ENCODE measurements at places on chromosomes 13 and 19.

GRCh38 chr13:30615866-30616541 lies 1.7 kb upstream of the USPL1 start:
- DNase-seq, result no peak

- DNase-seq, result no peak
These were observed 2.3 kb upstream of the ILF3 start for GRCh38 chr19:10651851-10652250.

DNA sequence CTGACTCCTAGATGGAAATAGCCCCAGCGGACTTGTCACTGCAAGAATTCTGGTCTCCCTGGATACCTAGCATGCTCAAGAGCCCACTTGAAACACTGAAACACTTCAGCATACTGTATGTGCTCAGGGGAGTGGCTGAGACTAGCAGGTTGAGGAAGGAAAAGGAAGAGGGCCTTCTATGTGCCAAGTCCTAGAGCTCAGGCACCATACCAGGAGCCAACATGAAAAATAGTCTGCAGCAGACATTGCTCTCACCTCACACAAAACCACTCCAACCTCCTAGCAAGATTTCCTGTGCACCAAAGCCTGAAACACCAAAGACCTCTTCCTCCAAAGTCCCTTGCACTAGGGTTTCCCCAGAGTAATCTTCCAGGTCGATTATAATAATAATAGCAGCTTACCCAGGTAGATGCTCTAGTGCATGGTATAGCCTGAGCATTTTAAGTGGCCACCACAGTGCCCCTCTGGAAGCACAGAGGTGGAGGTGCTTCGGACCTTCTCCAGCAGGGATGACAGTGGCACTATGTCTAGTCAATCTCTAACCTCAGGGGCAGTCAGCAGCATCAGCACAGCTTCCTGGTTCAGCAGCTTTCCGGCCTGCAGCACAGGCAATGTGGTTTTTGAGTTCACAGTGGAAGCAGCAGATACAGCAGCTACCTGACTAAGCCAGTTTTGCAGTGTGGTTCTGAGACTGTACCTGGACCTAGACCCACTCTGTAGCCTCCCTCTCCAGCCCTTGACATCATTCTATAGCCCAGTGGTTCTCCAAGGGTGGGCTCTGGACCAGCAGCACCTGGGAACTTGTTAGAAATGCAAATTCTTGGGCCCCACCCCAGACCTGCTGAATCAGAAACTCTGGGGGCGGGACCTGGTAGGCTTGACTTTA lies 45.6 kb upstream of the UBE2L5 start:
- DNase-seq, result no peak

- peak; percentile 74 for DNase-seq
These were observed 7.2 kb downstream of the AXL start for GRCh38 chr19:41226053-41226873.

DNA sequence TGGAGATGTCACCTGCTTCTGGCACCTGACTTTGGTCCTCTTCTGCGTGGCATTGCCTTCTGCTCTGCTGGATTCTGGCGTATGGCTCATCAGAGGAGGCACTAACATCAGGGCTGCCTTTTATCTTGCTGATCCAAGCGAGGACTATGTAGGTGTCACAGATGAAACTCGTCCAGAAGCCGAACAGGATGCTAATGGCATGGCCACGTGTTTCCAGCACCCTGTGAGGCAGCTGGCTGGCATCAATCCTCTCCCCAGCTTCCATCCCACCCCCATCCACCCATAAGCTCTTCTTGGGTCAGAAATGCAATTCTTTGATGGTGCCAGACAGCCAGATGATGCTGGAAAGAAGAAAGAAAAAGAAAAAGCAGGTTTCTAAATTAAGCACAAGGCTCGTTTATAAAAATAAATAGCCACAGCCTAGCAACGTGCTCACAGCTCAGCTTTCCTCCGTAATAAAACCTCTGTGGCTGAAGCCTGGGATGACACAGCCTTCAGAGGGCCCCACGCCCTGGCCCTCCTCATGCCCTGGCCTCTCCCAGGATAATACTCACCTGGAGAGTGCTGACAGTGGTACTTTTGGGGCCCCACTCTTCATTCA lies 212.9 kb upstream of the SERP2 start:
- DNase-seq, result no peak

DNA sequence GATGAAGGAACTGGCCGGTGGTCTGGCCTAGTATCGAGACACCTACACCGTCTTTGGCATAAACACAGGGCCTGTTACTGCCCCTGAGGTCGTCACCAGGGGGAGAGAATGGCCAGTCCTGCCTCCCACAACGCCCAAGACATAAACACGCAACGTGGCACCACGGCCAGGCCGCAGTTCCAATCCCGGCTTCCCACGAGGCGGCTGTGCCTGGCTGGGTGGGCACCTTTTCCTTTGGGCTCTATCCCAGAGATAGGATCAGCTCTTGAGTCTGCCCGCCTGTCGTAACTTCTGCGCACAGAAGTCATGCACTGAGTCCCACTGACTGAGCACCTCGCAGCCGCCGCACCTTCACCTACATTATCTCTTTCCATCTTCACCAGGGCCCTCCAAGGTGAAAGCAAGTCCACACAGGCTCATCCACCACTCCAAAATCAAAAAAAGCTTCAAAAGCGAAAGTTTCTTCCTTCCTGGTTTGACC lies 1.1 kb downstream of the MIER2 start:
- peak; percentile 52 for DNase-seq

GRCh38 chr13:112700291-112701060 lies 10.6 kb downstream of the ATP11A start:
- DNase-seq, result no peak

DNA sequence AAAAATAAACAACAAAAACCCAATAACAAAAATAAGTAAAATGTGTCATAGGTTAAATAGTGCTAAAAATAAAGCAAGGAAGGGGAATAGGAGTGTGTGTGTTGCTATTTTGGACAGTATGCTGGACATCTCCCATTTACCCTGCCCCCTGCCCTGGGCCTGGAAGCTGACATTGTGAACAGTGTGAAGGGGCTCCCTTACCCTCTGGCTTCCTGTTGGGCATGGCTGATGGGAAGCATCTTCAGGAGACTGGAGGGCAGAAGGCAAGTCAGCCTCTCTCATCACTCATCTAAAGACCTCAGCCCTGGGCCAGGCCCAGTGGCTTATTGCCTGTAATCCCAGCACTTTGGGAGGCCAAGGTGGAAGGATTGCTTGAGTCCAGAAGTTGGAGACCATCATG lies 26.7 kb downstream of the KCTD15 start:
- DNase-seq, result peak; percentile 3

- DNase-seq, result no peak
These were observed 225.8 kb upstream of the IRS2 start for GRCh38 chr13:110012102-110012739.

DNA sequence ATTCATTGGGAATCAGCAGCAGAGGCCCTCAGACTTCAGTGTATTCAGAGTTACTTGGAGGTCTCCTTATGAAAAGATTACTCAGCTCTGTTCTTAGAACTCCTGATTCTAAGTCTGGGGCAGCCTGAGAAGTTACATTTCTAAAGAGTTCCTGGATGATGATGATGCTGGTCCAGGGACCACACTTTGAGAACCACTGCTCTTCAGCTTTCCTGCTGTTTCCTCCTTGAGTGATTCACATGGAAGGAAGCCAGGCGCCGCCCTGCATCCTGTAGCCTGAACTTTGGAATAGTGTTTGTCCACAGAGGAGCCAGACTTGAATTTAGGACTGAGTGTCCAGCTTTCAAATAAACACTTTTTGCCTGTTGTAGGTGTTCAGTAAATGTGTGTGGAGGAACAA lies 2.9 kb downstream of the CEBPG start:
- peak; percentile 88 for DNase-seq

DNA sequence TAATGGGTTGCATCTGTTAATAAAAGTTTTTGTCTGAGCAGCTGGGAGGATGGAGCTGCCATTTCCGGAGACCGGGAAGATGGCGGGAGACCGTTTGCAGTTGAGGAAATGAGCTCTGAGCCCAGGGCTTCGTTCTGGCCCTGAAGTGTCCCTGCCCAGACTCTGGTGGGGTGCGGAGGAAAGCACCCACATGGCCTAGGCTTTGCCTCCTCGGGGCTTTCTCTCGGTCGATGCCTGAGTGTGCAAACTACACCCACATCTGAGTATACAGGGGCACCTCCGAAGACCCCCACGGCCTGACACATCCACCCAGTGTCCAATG lies 15.6 kb upstream of the NANOS3 start:
- DNase-seq, result no peak

DNA sequence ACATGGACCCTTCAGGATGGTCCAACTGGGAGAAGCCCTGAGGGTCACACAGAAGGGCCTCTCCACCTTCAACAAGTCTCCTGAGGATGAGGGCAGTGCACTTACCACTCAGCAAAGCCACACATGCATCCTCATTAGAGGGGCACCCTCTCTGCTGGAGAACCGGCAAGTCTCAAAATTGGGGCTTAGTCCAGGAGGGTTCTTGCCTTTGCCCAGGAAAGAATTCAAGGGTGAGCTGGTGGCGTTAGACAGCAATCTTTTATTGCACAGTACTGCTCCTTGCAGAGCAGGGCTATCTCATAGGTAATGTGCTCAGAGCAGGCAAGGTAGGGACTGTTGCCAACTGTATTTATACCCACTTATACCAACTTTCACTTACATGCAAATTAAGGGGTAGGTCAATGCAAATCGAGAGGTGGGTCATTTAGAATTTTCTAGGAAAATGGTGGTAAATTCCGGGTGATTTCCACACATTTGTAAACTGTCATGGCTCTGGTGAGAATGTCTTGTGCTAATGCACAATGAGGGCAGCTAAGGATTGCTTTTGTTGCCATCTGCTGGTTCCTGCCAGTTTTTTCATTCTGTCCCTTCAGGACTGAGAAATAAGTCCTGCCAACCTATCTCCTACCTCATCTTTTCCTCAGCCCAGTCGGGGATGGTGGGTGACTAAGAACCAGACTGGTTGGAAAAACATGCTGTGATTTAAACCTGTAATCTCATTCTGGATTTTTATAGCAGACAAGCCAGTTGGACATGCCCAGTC lies 27.8 kb upstream of the IGSF23 start:
- no peak for DNase-seq

DNA sequence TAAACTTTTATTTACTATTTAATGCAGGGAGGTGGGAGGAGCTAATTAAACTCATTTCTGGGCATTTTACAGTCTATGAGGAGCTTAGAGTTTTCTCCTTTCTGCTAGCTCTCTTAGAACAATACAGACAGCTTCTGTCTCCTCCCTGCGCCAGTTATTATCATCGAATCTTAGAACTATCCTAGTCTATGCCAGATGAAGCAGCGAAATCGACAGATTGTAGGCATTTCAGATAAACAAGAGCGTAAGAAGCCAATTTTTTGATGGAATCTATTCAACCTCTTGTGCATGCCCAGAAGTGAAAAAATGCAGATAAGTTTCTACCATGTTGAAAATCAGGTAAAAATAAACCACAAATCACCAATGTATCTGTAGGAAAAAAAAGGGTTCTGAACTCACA lies 297.1 kb downstream of the KLF12 start:
- no peak for DNase-seq

DNA sequence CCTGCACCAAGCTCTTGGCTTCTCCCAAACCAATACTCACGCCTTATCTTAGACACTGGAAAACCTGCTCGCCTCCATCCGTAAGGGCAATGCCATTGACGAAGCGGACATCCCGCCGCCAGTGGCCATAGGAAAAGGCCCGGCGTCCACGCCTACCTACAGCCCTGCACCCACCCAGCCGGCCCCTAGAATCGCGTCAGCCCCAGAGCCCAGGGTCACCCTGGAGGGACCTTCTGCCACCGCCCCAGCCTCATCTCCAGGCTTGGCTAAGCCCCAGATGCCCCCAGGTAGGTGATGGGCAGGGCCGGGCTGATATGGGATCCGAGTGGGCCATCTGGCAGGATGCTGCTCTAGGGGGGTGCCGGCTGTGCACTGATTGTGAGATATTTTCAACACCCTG lies 7.4 kb downstream of the CC2D1A start:
- no peak for DNase-seq

GRCh38 chr19:46134527-46134926 lies 10.0 kb upstream of the IGFL3 start:
- no peak for DNase-seq

GRCh38 chr13:52848455-52849195 lies at the start of gene PCDH8:
Gene PCDH8 (minus strand): TSS chr13:52848640. CDS start chr13:52848436, 204 bp downstream.
- peak; percentile 63 for DNase-seq

- no peak for DNase-seq
These were observed 38.8 kb downstream of the TDRD3 start for GRCh38 chr13:60435762-60436374.

- no peak for DNase-seq
These were observed 1.5 kb downstream of the ILF3 start for GRCh38 chr19:10655457-10656312.

DNA sequence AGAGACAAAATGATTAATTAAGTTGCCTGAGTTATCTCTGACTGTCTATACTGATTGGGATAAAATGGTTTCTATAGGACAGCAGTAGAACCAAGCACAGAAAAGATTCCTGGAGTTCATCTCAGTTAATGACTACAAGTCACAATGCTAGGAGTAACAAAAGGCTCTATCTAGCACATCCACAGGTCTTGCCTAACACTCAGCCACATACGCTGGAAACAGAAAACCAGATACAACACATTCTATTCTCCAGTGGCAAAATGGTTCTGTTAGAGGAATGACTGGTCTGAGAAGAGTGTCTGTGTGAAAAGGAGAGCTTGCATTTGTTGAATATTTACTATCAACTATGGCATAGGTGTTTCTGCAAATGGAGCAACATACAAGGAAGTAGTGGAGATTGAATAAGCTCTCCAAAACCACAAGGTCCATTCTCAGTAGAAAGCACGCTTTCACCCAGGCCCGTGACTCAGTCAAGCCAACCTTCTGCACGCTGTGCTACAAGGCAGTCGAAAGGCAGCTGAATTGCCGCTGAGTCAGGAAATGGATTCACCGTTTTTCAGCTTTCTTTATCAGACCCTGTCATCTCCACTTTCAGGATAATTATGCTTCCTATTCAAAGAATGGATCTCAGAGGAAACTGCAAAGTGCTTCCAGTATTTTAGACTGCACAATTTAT lies 761.5 kb downstream of the EFNB2 start:
- DNase-seq, result no peak

DNA sequence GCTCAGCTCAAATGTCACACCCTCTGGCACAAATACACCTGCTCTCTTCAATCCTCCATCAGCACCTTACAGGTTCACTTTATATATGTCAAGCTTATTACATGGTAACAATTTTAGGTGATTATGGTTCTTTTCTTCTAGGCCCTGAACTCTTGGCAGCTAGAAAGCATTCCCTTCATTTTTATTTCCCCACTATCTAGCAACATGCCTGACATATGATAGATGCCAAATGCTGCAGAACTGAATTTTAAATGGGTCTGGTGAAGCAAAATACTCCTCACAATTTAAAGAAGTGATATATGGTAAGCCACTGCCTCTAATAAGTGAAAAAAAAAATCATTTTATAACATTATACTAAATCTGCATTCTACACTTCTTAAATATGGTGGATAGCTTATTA lies 95.2 kb downstream of the USP12 start:
- DNase-seq, result no peak

GRCh38 chr19:46412650-46413261 lies 608 bp downstream of the CCDC8 start:
- no peak for DNase-seq

- peak; percentile 98 for DNase-seq
These were observed at the start of gene WDR18 for GRCh38 chr19:984165-984967. Gene WDR18 (plus strand): TSS chr19:984345. CDS start chr19:984354, 9 bp downstream.

Data from right cardiac atrium (tissue), 5 donors.